ENCODE measurements at places on chromosomes 11 and 22. TPM values are rescaled to one million over a fixed set of nuclear protein-coding genes. Genes with fewer than 3 reads are reported as not detected.

The MS4A15 gene
- total RNA-seq: not detected

The ISX gene
- total RNA-seq: not detected

The MRGPRX3 gene
- total RNA-seq: not detected

The OR5B21 gene
- total RNA-seq: not detected

The AQP11 gene
- 0.30 TPM for total RNA-seq

The PNPLA5 gene
- total RNA-seq: not detected

The CTTN gene
- total RNA-seq: 337 TPM

The GTSE1 gene
- total RNA-seq: 7.5 TPM

The C1QTNF5 gene
- 82.5 TPM for total RNA-seq

The CFAP300 gene
- not detected for total RNA-seq

The YPEL1 gene
- 3.2 TPM for total RNA-seq

The KLHDC7B gene
- total RNA-seq: under 0.01 TPM

The KDM4F gene
- total RNA-seq: not detected

The ANO5 gene
- total RNA-seq: 6.2 TPM

The XKR3 gene
- total RNA-seq: not detected

The MUC5B gene
- total RNA-seq: not detected

The ZC3H12C gene
- total RNA-seq: 15.0 TPM

The HOATZ gene
- not detected for total RNA-seq

The CELSR1 gene
- 0.15 TPM for total RNA-seq

The MMP1 gene
- total RNA-seq: 2,455 TPM

The KIAA1671 gene
- 14.3 TPM for total RNA-seq

The TMEM218 gene
- total RNA-seq: 33.1 TPM

The SLC37A2 gene
- total RNA-seq: under 0.01 TPM

The ELMOD1 gene
- total RNA-seq: 0.30 TPM

The ARHGEF17 gene
- total RNA-seq: 16.6 TPM

The LRRC56 gene
- 0.30 TPM for total RNA-seq

The SCARF2 gene
- total RNA-seq: 14.9 TPM

The SLC22A6 gene
- total RNA-seq: not detected

The BEST1 gene
- total RNA-seq: under 0.01 TPM

The P2RY6 gene
- not detected for total RNA-seq

The TYMP gene
- 8.1 TPM for total RNA-seq

The OR4D5 gene
- total RNA-seq: not detected

The PRR33 gene
- total RNA-seq: not detected

Measured in epithelial cell of umbilical artery (primary cell).